ENCODE measurements at places on chromosomes 6 and 20.

DNA sequence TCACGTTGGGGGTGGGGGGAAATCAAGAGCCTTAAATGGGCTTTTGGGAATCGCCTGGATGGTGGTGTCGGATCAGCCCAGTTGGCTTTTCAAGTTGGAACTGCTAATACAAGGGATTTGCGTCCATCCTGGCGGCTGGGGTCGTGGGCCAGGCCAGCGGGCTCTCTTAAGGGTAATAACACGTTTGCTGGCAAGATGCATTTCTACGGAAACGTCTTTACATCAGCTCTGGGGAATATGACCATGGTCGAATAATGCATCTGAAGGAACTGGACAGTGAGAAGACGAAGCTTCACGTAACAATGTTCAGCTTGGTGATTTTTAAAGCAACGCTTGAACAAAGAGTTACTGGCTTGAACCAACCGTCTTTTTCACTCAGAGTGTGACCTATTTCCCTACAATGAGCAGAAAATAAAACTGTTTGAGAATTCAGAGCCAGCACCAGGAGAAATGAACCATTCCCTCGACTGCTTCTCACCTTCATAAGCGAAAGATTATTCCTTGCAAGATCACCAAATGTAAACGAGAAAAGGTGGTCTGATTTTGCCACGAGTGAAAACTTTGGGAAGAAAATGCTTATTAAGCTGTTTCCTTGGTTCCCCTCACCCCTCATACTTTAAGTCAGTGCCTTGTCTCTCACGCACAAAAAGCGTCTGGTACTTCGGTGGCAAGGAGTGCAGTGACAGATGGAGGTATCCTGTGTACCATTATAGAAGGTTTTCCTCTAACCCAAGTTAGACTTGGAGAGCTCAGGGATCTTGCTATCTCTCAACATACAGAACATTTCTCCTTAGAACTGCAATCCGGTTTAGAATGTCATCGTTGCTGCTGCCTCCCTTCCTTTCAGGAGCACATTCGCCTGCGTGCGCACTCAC lies 1.4 kb upstream of the MARCKS start:
- DNase-seq = no peak

DNA sequence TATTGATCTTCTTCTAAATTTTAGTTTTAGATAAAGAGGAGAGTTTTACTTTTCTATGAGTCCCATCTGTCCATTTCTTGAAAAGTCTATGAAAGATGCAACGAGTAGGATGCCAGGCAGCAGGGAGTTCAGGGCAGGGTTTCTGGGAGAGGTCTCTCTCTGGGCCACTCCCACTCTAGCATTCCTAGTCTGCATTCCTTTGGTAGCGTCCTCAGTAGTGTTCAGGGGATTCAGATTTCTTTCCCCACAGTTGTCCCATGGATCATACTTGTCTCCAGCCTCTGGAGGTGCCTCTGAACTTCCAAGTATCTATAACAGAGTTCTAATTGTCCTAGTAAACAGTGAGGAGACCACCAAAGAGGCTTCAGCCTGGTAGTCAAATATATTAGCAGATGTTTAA lies 225.3 kb downstream of the RIMS1 start:
- DNase-seq = no peak

GRCh38 chr6:88870717-88871330 lies 92.6 kb downstream of the RNGTT start:
- DNase-seq = peak; percentile 53

- no peak for DNase-seq
Observed at GRCh38 chr6:92428448-92428847, 990.9 kb downstream of the EPHA7 start.

DNA sequence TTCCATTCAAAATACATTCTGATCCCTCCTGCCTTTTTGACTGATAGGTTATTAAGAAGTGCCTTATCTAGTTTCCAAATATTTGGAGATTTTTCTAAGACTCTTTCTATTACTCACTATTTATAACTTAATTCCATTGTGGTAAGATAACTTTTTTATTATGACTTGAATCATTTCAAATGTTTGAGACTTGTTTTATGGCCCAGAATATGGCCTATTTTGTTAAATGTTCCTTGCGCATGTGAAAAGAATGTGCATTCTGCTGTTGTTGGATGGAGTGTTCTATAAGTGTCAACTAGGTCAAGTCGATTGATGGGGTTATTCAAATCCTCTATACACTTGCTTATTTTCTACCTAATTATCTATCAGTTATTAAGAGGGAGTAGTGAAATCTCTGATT lies 13.1 kb upstream of the TCP11 start:
- DNase-seq = no peak

GRCh38 chr6:108592371-108593337 lies 31.9 kb downstream of the FOXO3 start:
- DNase-seq = peak; percentile 42

- peak; percentile 13 for DNase-seq
Observed at GRCh38 chr6:14934013-14934412, 311.9 kb upstream of the JARID2 start.

DNA sequence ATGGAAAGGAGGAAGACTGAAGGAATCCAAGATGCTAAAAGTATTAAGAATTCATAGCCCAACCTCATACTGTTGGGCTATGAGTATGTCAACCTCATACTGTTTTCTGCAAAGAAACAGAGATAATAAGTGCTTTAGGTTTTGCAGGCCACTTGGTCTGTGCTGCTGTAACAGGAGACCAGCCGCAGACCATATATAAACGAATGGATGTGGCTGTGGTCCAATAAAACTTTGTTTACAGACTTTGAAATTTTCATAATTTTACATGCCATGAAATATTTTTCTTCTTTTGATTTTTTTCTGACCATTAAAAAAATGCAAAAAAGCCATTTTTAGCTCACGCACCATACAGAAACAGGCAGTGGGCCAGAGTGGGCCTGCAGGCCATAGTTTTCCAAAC lies 13.7 kb upstream of the THBD start:
- DNase-seq = no peak

GRCh38 chr6:57147401-57147800 lies 24.7 kb upstream of the BAG2 start:
- DNase-seq = no peak

DNA sequence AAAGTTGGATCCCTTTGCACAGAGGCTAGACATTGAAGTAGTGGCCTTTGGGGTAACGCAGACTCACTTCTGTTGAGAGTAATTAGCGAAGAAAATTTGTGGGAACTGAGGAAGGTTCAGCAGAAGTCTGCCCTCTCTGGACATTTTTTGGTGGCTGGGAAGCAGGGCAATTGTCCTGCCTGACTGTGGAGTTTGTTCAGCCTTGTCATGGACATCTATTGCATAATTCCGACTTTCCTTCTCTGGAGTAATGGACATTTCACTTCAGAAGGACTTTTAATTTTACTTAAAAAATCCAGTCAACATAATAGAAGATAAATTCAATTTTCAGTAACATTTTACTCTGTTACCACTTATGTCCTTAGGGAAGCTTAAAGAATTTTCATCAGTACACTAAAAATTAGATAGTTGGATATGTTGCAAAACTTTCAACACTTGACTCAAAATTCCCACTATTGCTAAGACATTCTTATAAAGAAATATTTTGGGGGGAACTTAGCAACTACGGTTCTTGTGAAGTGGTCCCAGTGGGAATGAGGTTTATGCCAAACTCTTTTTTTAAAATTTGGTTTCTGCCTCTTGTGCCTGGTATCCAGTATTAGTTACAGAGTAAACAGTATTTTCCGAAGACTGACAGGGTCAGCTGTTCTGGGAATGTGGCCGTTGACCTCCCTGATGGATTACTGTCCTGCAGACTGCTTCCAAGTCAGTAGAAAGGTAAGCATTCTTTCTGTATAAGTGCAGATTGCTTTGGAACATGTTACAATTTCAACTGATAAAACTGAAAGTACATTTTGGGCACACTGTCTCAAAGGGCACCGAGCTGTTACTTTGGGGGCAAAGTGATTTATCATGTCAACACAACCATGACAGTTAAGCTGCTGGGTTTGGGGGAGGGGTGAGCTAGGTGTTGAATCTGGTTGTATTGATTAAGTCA lies 100.6 kb upstream of the MLIP start:
- no peak for DNase-seq

DNA sequence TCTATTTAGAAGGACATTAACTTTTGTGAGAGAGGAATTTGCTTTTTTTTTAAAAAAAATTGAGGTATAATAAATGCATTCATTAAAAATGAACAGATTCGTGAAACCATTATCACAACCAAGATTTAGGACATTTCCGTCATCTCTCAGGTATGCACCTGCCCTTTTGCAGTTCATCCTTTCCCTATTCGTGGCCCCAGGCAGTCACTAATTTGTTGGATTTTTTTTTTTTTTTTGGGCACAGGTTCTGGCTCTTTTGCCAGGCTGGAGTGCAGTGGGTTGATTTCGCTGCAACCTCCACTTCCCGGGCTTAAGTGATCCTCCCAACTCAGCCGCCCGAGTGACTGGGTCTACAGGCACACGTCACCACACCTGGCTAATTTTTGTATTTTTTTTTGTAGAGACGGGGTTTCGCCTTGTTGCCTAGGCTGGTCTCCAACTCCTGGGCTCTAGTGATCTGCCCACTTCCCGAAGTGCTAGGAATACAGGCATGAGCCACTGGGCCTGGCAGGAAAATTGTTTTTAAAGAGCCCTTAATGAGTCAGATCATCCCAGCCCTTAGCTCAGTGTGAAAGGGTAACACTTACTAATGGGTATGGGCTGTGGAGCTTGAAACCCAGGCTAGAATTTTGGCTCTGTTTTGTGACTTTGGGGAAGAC lies 9.2 kb downstream of the PHF3 start:
- DNase-seq = no peak

DNA sequence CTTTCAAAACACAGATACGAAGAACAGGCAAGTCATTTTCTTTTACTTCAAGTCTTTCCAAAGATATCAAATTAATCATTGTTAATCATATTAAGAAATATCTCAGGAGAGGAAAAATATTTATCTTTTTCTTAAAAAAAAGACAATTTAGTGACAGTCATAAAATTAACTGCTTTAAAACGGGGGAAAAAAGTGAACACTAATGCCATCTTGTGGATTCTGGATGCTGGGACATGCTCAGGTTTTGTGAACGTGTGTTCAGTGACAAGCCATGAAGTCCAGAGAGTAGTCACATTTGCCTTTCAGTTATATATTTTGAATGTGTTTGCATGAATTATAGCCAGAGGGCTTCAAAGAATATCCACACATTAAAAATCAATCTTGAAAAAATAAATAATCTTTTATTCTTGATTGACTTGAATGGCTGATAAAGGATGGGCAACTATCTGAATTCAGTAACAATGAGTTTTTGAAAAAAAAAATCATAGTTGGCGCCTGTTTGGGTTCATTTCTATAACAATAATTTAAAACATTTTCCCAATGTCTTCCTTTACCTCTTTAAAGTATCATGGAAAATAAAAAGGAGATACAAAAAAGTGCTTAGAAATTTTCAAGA lies 74.7 kb upstream of the NOX3 start:
- DNase-seq = peak; percentile 40
